CD8-positive, alpha-beta T cell (primary cell): ENCODE measurements at places on chromosomes 12 and 14.

- no peak for DNase-seq
Measured at GRCh38 chr14:102125546-102125945, 14.2 kb upstream of the WDR20 start.

- DNase-seq: no peak
Measured at GRCh38 chr14:104632781-104633180, 28.2 kb upstream of the TMEM179 start.

GRCh38 chr12:88113871-88114270 lies 28.0 kb downstream of the CEP290 start:
- no peak for DNase-seq

DNA sequence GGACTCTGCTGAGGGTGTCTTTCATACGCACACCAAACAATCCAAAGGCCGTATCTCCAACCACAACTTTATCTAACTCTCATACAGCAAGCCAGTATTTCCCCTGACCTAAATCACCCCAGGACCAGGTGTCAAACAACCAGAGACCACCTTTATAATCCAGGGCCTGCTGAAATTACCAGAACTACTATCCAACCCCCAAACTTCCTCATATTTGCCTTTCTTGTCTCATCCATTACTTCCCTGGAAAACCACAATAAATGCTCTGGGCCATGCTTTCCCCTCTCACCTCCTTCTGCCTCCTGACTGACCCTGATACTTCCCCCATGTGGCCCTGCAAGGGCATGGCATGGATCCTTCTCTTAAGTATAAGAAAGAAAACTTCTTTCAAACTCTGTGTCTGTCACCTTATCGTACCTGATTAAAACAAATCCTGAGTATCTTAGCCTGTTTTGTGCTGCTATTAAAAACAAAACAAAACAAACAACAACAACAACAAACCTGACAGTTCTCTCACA lies 44.7 kb upstream of the CRACR2A start:
- DNase-seq: no peak

GRCh38 chr14:93789228-93790130 lies 1.2 kb upstream of the PRIMA1 start:
- DNase-seq: no peak

GRCh38 chr14:77311217-77311616 lies 9.5 kb downstream of the POMT2 start:
- DNase-seq: no peak

DNA sequence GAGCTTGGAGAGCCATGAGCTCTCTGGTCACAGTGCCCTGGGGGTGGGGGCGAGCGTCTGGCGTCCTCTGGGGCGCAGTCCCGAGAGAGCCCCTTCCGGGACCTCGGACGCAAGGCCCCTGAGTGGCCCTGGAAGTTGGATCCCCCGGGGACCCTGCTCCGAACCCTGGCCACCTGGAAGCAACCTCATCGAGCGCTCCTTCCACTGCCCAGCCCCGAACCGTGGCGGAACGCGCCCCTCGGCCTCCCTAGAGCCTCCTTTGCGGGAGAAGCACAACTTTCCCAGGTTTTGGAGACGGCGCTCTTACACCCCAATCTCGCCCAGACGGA lies 1.2 kb downstream of the NOS1 start:
- DNase-seq: no peak

DNA sequence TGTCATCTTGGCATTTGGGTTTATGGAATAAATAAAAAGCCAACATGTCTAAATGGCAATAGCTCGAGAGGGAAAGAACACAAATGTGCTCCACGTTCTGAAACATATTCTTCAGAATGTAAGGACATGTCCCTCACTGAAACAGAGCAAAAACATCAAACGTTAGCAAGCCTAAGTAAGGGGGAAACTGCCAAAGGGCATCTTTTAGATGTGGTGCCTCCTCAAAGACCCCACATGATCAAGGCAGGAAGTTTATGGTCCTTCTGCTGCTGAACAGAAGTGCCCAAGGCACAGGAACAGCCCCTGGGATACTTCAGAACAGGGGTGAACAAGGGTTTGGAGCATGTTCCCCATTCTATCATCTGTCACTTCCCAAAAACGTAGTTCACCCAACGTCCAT lies 227.0 kb downstream of the ANO2 start:
- DNase-seq: no peak

DNA sequence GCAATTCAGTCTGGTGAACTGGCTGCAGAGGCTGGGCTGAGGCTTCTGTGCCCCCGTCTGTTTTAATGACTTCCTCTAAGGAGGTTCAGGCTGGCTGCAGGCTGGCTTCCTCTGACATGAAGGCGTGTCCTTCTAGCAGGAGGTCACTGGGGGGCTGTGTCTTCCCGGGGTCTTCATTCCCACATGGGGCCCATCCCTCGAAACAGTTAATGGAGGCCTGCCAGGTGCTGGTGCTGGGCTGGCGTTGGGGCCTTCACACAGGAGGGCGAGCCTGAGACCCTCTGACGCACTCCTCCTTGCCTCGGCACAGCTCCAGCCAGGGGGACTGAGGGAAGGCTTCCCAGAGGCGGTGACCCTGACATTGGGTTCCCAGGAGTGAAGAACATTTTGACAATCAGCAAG lies 57.7 kb upstream of the DLK1 start:
- DNase-seq: no peak

DNA sequence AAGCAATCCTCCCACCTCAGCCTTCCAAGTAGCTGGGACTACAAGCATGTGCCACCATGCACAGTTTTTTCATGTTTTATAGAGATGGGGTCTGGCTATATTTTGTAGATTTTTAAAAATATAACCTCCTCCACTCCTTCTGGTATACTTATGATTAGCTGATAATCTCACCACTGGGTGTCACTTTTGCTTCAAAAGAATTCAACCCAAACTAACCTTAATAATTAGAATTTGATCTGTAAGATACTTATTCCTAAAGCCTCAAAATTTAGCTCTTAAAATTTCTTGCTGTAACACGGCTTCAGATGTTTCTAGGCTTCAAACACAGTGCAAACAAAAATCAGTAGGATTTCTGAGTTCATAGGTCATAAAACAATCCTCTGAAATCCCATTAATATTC lies 130.3 kb downstream of the CEP83 start:
- no peak for DNase-seq

DNA sequence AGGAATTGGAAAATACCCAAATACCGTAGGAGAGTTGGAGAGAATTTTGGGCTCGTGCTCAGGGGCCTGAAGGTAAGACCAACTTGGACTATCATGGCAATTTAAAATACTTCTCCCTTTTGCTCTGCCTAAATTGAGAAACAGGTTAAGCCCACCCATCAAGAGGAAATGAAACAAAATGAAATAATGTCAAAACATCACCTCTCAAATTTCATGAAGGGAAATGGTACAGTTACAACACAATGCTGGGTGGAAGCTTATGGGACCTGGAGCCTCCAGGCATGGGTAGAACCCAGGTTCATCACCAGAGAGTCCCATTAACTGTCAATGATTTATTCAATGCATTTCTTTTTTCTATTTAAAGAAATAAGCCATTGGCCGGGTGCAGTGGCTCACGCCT lies 33.7 kb downstream of the FOS start:
- DNase-seq: no peak

DNA sequence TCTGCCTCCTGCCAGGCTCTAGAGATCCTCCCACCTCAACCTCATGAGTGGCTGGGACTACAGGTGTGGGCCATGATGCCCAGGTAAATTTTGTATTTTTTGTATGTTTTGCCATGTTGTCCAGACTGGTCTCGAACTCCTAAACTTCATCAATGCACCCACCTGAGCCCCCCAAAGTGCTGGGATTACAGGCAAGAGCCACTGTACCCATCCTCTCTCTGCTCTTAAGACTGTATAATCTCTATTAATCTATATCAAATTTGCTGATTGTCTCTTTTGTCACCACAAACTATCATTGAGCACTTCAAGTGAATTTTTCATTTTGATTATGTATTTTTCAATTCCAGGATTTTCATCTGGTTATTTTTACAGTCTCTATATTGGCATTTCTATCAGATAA lies 440.3 kb downstream of the NOVA1 start:
- no peak for DNase-seq
